ENCODE measurements at places on chromosomes 12 and 14. TPM values are rescaled to one million over a fixed set of nuclear protein-coding genes. Genes with fewer than 3 reads are reported as not detected.

SIX6 gene
- not detected for total RNA-seq

ADGRD1 gene
- 24.6 TPM for total RNA-seq

GRIP1 gene
- total RNA-seq, result 5.8 TPM

OLR1 gene
- 0.55 TPM for total RNA-seq

SLC2A14 gene
- not detected for total RNA-seq

P2RX2 gene
- total RNA-seq, result not detected

DPPA3 gene
- total RNA-seq, result not detected

DNA sequence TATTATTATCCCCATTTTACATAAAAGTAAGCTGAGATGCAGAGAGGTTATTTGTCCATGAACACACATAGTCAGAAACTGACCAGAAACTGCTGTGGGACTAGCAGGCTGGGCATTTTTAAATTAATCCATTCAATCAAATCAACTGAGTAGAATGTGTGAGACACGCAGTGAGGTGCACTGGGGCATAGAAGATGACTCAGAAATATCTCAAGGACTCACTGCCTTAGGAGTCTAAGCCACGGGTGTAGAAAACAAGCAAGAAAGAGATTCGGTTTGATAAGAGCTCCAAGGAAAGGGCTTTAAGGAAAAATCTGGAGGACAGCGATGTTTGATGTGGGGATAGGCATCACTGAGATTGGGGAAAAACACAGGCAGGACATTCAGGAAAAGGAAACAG, 127.8 kb downstream of the ANO2 start:
- H3K4me1 ChIP-seq, result no peaks in the 10 kb centered on the region
- H3K27ac ChIP-seq, result no peak overlapping the region
- peaks cover 4% of the 10 kb centered on the region for H3K27me3 ChIP-seq
- H3K36me3 ChIP-seq, result no peaks in the 10 kb centered on the region
- no peak for DNase-seq

DNA sequence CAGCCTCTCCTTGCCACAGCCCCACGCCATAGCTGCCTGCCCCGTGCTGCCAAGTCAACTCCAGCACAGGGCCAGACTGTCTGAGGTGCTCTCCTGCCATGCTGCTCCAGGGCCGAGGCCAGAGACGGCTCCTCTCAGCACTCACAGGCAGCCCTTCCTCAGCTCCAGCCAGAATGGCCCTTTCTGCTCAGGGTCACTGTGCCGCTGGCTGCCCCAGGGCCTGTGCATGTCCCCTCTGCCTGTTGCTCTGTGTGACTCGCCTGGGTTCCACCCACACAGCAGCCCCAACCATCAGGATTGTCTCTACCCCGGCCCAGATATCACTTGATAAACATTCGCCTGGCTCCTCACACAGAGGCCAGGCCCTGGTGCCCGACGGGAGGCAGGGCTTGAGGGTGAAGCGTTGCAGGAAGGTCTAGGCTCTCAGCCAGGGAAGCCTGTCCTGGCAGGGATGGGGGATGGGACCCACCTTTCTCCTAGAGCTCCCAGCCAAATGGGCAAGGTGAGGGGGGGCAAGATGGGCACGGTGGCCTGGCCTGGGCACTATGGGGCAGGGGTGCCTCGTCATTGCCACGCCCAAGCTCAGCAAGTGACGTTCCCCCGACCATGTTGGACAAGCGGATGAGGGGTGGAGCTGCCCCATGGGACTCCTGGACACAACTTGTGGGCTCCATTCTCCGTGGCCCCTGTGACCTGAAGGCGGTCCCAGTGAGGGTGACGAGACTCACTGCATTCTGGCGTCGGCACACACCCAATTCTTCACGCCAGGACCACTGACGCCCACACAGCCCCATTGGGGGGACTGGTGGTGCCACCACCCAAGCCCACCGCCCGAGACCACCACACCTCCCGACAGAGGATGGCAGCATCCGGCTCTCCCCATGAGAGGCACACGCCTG, 27.4 kb upstream of the BTBD6 start:
- H3K27me3 ChIP-seq, result no peaks in the 10 kb centered on the region
- H3K4me1 ChIP-seq, result peaks cover 14% of the 10 kb centered on the region
- peaks cover 37% of the 10 kb centered on the region for H3K36me3 ChIP-seq
- peak; percentile 17 for DNase-seq
- H3K4me3 ChIP-seq, result no peak overlapping the region

DNA sequence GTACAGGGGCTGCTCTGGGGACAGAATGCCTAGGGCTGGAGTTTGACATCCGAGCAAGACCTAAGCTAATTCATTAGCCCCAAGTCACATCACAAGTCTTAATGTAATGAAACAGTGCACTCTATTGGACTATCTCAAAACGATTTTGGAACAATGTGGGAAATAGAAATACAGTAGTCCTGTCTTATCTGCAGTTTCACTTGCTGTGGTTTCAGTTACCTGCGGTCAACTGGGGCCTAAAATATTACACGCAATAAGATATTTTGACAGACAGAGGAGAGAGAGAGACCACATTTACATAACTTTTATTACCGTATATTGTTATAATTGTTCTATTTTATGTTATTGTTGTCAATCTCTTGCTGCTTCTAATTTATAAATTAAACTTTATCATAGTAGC, 21.1 kb downstream of the MOAP1 start:
- DNase-seq, result no peak
- H3K27me3 ChIP-seq, result no peaks in the 10 kb centered on the region
- no peak overlapping the region for H3K4me3 ChIP-seq
- no peak overlapping the region for H3K27ac ChIP-seq
- no peaks in the 10 kb centered on the region for H3K36me3 ChIP-seq

GRCh38 chr14:60245380-60246177, 3.4 kb upstream of the PPM1A start:
- H3K27ac ChIP-seq, result no peak overlapping the region
- no peak for DNase-seq
- H3K27me3 ChIP-seq, result no peaks in the 10 kb centered on the region
- H3K4me1 ChIP-seq, result peaks cover 2% of the 10 kb centered on the region

DNA sequence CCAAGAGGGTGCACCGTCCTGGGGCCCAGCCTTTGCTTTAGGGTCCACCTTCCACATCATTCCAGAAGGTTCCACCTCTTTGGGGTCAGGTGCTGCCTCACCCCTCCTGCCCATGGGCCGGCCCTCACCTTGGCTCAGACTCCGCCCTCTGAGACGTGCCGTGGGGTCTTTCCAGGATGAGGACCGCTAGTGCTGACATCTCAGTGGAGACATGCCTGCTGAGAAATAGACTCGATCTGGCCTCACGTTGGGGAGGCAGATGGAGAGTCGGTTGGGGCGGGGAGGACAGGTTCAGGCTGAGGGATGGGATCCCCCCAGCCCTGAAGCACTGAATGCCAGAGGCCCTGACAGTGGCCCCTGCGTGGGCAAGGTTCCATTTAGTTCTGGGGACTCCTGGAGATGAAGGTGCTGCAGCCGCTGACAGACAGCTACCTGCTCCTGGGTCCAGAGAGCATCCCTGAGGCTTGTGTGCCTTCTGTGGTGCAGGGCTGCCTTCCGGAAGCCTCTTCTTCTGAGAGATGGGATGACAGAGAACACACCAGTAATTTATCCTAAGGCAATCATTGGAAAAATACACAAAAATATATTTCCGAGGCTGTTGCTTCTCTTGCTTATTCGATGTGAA, 185.3 kb downstream of the KIF26A start:
- H3K27me3 ChIP-seq, result peaks cover 47% of the 10 kb centered on the region
- no peaks in the 10 kb centered on the region for H3K36me3 ChIP-seq
- H3K4me1 ChIP-seq, result no peaks in the 10 kb centered on the region
- H3K4me3 ChIP-seq, result no peak overlapping the region

DNA sequence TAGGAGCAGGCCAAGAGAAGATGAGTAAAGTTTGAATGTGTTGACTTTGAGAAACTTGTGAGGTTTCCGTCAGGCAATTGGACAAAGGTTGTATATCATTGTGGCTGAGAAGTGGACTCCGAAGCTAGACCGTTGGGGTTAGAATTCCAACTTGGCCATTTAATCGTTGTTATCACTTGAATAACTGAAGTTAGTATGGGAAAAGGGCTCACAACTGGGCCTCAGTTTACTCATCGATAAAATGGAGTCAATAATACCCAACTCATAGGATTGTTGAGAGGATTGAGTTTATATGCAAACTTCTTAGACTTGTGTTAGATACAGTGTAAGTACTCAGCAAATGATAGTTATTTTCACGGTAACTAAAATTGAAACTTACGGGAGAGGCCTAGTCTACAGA, 846 bp downstream of the SLIRP start:
- H3K36me3 ChIP-seq, result peaks cover 51% of the 10 kb centered on the region
- no peak for DNase-seq
- H3K27ac ChIP-seq, result peak overlapping the region; percentile 78
- H3K4me3 ChIP-seq, result peak overlapping the region; percentile 98
- H3K4me1 ChIP-seq, result peaks cover 62% of the 10 kb centered on the region

DNA sequence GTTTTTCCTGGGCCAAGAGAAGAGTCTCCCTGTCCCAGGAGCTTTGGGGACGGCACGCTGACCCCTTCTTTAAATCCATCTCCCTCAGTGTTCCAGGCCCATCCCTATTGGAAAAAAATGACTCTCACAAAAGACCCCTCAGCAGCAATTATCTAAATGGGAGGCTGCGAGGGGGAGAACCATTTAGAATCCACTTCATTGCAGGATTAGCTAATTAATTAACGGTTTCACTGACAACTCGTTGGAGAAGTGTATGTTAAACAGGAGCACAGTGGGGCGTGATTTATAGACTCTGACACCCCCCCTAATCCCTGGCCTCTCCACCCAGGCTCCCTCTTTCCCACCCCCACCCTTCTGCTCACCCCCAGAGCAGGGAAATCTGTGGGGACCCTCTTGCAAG, 162.8 kb upstream of the LHX5 start:
- H3K4me3 ChIP-seq, result no peak overlapping the region
- H3K36me3 ChIP-seq, result no peaks in the 10 kb centered on the region
- H3K4me1 ChIP-seq, result no peaks in the 10 kb centered on the region
- no peaks in the 10 kb centered on the region for H3K27me3 ChIP-seq

DNA sequence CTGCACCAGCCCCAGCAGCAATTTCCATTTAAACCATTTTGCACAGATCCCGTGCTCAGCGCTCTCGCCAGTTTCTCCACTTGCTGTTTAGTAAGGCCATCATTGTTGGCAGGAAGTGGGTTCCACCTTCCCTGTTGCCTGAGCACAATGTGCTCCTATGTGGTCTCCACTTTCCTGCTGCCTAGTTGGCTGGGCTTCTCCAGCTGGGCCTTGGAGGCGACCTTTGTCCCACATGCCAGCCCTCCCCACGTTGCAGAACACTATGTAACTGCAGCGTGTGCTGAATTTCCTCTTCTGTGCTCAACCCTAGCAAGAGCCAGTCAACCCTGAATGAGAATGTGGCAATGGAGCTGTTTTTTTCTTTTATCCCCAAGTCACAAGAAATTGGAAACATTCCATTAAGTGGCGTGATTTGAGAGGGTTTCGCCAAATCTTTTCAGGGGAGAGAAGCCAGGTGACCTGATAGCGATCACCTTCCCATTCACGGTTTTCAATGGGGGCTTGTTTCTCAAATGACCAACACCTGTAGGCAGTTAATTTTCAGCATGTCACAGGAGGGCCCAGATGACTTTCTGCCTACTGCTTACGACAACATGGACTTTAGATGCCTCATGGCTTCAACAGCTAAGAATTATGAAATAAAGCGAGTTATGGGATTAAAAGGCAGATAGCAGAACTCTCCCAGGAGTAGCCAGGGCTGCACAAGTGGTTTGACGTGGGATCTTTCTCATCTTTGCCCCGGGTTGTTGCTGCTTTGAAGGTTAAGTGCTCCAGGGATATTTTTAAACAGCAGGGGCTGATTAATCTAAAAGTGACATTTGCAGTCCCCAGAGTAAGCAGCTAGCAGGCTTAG, at the start of gene ACACB:
ACACB (plus strand) TSS at position 830 of the 853 bp plus-strand sequence. CDS start 22,819 bp downstream, outside the sequence.
- no peaks in the 10 kb centered on the region for H3K36me3 ChIP-seq
- peak within 1 kb of the TSS; percentile 11 for H3K4me3 ChIP-seq
- peak within 1 kb of the TSS; percentile 95 for H3K27ac ChIP-seq

DNA sequence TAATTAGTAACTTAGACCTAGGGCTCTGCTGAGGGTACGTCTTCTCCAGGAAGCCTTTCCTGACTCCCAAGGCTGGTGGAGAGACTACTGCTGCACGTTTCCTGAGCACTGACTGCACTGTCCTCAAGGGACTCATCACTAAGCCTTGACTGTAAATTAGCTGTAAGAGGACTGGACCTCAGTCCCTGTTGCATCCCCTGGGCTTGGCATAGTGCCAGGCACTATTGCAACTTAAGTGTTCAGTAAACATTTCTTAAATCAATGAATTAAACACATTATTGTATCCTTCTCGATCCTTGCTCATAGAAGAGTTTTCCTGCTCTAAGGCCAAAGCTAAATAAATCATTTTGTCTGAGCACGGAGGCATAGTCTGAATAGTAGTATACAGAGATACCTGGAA, 31.9 kb upstream of the IFNG-AS1 start:
- no peak overlapping the region for H3K27ac ChIP-seq
- H3K4me3 ChIP-seq, result no peak overlapping the region
- H3K27me3 ChIP-seq, result no peaks in the 10 kb centered on the region

DNA sequence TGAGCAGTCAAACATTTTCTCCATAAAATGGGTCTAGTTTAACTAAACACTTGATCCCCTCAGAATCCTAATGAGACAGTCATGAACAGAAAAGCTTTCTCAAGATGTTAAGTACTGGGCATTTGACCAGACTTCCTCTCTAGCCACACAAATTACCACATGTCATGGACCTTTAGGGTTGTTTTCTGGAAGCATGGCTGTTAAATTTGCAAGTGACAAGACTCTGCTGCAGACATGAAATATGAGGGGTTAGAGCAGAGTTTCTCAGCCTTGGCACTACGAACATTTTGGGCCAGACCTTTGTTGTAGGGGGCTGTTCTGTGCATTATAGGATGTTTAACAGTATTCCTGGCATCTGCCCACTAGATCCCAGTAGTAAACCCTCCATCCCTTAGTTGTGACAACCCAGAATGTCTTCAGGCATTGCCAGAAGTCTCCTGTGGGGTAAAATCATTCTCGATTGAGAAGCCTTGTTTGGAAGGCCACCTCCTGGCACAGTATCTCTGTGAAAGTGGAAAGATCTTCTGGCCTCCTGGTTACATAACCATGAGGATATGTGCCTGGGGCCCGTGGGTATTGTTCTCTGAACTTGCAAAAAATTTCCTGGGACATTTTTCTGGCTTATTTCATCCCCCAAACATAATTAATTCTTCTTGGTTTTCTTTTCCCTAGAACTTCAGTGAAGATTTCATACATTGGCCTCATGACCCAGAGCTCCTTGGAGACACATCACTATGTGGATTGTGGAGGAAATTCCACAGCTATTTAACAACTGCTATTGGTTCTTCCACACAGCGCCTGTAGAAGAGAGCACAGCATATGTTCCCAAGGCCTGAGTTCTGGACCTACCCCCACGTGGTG, 4.3 kb downstream of the TMEM106C start:
- no peaks in the 10 kb centered on the region for H3K27me3 ChIP-seq
- H3K4me1 ChIP-seq, result peaks cover 25% of the 10 kb centered on the region
- H3K27ac ChIP-seq, result no peak overlapping the region
- H3K4me3 ChIP-seq, result no peak overlapping the region
- peak; percentile 75 for DNase-seq

GRCh38 chr14:81311141-81311540, 89.0 kb downstream of the STON2 start:
- no peak overlapping the region for H3K27ac ChIP-seq
- no peak overlapping the region for H3K4me3 ChIP-seq
- no peaks in the 10 kb centered on the region for H3K36me3 ChIP-seq
- no peak for DNase-seq
- H3K4me1 ChIP-seq, result no peaks in the 10 kb centered on the region

GRCh38 chr12:68803948-68804656, 3.9 kb upstream of the MDM2 start:
- H3K4me1 ChIP-seq, result peaks cover 16% of the 10 kb centered on the region
- no peaks in the 10 kb centered on the region for H3K27me3 ChIP-seq
- DNase-seq, result no peak
- H3K27ac ChIP-seq, result no peak overlapping the region

GRCh38 chr14:72793156-72793939, 100.6 kb downstream of the DPF3 start:
- peaks cover 7% of the 10 kb centered on the region for H3K27me3 ChIP-seq
- no peak overlapping the region for H3K27ac ChIP-seq

GRCh38 chr12:17084831-17085230, 478.9 kb upstream of the LMO3 start:
- no peak for DNase-seq
- H3K4me3 ChIP-seq, result no peak overlapping the region
- no peaks in the 10 kb centered on the region for H3K27me3 ChIP-seq
- no peak overlapping the region for H3K27ac ChIP-seq

Measured in stomach (tissue), 19 donors.